ENCODE measurements at places on chromosomes 12 and 14. TPM values are rescaled to one million over a fixed set of nuclear protein-coding genes. Genes with fewer than 3 reads are reported as not detected.

- DNase-seq, result no peak
Observed at GRCh38 chr12:7144414-7145120, 14.4 kb downstream of the CLSTN3 start.

- DNase-seq, result no peak
Observed at GRCh38 chr12:4386801-4387200, 7.3 kb upstream of the FGF23 start.

DNA sequence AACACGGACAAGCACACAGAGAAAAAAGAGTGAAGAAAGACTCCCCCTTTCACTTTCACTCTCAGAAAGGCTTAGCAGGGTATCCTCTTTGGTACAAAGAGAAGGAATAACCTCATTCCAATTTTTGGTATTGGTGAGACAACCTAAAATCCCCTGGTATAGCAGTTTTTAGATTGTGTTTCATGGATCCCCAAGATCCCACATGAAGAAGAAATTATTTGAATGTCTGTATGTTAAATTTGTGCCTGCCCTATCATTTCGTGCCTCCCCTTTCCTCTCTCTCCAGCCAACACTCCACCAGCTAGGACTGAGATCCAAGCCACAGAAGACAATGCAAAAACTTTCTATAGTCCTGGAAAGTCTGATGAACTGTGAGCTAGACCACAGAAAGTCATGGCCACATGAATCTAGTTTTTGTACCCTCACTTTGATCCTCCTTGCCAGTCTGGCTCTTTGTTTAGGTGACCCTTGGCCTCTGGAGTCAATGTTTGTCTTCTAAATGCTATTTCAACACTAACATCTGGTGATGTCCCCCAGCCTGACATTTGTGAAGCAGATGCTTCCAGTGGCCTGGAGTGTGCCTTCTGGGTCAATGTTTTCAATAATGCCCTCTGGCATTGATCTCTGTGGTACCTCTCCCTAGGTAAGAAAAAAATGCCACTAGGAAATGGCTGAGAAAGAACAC is 181.9 kb upstream of the BMP4 start:
- DNase-seq, result no peak

GRCh38 chr12:87931812-87932211 is 97.4 kb downstream of the C12orf50 start:
- DNase-seq, result no peak

DNA sequence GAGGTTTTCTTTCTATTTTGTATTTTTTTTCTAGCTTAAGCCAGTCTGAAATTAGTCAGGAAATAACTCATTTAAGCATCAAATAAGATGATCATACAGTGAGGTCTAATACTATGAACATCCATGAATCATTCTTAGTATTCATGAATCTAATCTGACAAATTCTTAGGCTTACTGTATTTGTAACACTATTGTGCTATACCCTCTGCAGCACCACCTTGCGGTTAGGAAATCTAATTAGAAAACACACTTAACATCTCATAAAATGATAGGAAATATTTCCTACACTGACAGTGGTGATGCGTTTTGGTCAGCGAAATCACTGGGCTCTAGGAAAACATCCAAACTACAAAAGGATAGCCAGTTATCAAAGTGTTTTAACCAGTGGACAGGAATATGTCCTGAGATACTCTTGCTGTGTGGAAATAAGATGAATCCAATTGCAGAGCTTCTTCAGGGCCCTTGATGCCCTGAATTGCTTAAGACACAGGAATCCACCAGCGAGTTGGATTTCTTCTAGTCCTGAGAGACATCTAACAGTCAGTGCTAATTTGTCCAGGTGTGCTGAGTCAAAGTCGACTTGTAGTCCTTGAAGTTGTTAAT is 109.3 kb upstream of the MYF6 start:
- DNase-seq, result no peak

DNA sequence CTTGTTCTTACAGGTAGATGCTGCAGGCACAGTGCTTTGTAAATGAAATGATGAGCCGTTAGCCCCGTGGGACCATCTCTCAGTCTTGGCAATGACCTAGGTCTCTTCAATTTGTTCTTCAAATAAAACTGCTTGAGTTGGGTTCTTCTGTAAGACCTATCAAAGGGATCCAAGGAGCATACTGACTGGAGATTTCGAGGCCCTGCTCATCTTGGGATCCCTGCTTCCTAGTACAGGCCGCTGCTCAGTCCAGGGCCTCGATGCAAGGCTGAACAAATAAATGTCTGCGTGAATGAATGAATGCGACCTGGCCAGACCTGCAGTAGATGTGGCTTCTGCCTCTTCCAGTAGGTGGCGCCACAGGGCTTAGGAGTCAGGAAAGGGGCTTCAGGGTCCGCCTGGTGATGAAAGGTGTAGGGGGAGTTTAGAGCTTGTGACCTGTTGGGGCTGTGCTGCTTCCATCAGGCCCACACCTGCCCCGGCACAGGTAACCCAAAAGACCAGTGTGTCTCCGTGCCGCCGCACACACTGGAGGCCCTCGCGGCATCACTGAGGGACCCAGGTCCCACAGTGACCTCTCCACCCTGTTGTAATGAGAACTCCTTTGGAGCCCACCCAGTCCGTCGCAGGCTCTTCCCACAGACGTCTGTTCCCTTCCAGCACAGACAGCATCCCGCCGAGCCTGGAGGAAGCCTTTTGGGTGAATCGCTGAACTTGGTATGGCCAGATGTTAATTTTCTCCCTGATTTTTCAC is 4.4 kb downstream of the CACNA1C start:
- no peak for DNase-seq

DNA sequence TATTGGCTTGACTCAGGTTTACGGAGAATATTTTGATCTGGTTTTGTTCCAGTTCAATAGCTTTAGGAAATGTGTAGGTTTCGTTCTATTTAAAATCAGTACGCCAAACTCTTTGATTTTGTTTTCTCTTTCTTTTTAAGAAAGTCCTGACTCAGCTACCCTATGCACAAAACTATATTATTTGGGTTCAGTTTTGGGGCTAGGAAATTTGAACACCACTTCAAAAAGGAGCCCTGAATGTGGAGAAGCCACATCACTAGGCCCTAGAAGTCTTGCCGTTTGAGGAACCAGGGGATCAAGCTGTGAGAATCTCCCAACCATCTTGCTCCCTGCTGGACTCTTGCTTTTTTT is 168.2 kb upstream of the BCL2L14 start:
- no peak for DNase-seq

DNA sequence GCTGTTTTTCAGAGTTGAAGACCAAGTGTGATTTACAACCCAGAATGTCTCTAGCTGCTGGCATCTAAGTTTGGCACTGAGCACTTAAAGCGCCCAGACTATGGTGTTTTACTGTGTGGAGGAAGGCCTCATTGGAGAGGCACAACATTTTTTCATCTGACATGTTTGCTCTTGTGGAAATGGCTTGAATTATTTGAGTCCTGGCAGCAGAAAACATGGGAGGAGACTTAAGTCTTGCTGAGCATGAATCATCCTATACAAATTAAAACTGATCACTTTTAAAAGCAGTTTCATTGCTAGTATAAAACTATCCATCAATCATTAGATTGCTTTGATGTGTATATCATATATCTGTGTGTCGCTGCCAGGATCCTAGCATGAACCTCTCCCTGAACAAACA is 85.9 kb upstream of the REP15 start:
- DNase-seq, result no peak

GRCh38 chr14:98210045-98210672 is 1061.8 kb downstream of the BCL11B start:
- DNase-seq, result no peak

- DNase-seq, result no peak
Observed at GRCh38 chr14:99378782-99379214, 101.9 kb downstream of the SETD3 start.

DNA sequence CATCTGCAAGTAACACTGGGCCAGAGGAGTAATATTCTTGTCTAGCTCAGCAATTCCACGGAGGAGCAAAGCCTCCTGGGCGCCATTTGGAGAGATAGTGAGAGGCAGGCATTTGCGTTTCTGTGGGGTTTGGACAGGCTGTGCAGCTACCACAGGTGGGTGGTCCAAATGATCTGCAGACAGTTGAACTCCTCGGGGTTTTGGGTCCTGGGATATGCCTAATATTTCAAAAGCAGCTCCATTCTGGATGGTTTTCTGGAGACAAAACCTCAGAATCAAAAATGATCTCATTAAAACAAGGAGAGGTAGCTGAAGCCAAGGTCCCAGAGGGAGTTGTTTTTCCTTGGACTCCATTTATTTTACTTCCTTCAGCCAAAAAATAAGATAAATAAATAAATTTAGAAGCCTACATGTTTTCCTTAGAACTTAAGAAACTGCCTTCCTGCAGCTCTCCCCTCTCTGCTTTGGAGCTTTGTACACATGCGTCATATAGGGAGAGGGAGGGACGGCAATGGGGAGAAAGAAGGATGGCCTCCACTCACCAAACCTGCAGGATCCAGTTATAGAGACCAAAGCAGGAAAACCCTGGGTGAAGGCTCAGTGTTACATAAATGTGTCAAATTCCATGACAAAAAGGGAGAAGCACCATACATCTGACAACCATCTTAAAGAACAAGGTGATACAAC is 227.3 kb upstream of the DAAM1 start:
- DNase-seq, result no peak

DNA sequence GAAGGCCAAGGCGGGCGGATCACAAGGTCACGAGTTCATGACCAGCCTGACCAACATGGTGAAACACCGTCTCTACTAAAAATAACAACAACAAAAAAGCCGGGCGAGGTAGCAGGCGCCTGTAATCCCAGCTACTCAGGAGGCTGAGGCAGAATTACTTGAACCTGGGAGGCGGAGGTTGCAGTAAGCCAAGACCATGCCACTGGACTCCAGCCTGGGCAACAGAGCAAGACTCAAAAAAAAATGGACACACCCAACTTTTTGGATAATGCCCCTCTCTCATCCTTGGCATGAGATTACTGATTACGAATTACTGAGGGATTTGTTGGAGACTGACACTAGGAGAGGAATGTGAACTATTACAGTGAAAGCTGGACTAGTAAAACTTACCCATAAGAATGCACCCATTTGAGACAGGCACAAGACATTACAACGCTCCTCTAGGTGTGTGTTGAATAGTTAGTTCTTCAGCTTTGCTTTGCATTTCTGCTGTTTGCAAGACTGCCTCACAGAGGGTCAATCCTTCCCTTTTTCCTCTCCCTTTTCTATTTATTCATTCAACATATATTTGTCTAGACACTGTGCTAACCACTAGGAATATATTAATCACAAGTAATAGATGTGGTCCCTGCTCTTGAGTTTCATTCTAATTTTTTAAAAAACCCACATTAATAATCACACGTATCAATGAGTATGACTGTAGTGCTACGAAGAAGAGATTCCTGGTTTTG is 46.0 kb upstream of the OR5AU1 start:
- DNase-seq, result no peak

GRCh38 chr14:77681196-77682157 is 26.3 kb downstream of the ALKBH1 start:
- DNase-seq, result no peak

DNA sequence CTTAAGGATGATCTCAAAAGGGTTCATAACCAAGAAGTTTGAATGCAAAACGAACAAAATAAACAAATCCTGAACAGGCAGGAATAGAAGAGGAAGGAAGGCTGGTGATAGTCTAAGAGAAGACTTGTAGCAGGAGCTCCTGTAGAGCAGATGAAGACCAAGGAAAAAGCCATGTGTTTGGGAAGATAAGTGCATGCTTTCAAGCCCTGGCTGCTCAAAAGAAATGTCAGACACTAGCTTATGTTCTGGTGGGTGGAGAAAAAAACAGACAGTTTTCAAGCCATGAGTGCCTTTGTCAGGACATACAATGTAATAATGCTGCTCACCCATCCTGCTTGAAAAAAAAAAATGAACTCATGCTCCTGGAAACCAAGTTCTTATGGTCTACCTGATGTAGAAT is 27.4 kb downstream of the TAOK3 start:
- DNase-seq, result no peak

DNA sequence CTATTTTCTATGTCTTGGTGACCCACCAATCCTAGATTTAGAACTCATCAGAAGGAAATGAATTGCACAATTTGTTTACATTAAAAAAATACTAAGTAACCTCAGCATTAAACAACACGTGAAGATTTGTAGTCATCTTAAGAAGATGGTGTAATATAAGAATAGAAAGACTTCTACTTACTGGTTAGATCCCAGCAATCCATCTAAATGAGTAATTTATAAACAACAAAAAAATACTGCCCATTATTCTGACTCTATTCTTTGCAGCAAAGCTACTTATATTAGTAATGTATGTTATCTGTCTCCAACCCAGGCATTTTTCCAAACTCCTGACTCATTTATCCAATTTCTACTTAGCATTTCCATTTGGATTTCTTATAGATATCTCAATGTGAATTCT is 67.8 kb downstream of the CD163L1 start:
- no peak for DNase-seq

DNA sequence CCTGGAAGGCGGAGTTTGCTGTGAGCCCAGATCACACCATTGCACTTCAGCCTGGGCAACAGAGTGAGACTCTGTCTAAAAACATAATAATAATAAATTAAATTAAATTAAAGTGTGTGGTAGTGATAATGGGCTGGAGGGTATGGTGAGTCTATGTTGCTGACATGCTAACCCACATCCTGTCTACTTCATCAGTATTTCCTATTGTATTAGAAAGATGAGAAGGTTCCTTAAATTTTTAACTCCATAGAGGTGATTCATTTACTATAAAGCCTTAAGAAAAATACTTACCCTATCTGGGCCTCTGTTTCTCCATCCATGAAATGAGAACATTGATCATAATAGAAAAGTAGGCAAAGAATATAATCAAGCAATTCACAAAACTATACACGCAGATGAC is 280.5 kb downstream of the FBXL14 start:
- no peak for DNase-seq

GRCh38 chr12:8664228-8664913 is 1.7 kb upstream of the MFAP5 start:
- DNase-seq, result no peak

DNA sequence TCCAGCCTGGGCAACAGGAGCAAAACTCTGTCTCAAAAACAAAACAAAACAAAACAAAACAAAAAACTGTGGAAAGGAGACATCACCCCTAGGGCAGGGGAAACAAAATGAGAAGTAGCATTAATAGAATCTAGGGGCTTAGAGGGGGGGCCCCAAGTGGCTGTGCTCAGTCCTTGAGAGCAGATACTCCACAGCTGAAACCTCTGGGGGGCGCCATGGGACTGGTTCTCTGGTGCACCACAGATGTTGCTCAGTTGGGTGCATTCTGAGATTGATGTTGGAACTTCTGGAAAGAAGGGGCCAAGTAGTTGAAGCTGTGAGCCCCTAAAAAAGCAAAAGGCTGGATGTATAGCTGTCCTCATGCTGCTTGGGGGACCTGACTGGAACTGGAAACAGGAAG is 11.8 kb upstream of the SYNE2 start:
- no peak for DNase-seq

STAB2 gene
- 1.5 TPM for polyA plus RNA-seq

AKAP3 gene
- 5.1 TPM for polyA plus RNA-seq

FSCB gene
- not detected for polyA plus RNA-seq

ETFBKMT gene
- 5.9 TPM for polyA plus RNA-seq

SSPN gene
- 18.7 TPM for polyA plus RNA-seq

TMPRSS12 gene
- not detected for polyA plus RNA-seq

Data from left renal pelvis (tissue), 4 donors.